ENCODE measurements at places on chromosomes 12 and 14.
A peak's percentile ranks its signal among the peaks of the same experiment; 100 is the strongest.

DNA sequence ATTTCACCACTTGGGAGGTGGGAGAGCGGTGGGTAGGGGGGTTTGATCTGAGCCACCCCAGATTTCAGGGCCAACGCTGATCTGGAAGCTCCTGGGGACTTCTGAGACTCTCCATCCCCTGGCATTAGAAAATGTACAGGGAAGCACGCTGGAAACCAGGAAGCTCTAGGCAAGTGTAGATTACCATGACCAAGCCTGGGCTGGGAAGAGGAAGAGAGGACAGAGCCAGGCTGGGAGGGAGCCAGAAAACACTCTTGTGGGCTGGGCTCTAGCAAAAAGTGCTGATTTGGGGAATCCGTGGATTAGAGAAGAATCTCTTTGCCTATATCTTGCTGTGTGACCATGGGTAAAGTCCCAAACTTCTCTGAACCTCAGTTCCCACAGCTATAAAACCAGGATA, 236.7 kb downstream of the BCL11B start:
- peak; percentile 74 for DNase-seq

GRCh38 chr12:101781834-101782233, 42.6 kb upstream of the SYCP3 start:
- no peak for DNase-seq

DNA sequence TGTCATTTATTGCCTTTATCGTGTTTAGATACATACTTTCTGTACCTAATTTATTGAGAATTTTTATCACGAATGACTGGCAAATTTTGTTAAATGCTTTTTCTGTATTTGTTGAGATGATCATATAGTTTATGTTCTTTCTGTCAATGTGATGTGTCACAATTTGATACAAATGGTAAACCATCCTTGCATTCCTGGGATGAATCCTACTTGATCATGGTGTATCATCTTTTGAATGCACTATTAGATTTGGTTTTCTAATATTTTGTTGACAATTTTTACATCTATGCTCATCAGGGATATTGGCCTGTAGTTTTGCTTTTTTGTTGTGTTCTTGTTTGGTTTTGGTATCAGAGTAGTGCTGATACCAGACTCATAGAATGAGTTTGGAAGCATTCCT, 185.1 kb downstream of the NUBPL start:
- DNase-seq = no peak

DNA sequence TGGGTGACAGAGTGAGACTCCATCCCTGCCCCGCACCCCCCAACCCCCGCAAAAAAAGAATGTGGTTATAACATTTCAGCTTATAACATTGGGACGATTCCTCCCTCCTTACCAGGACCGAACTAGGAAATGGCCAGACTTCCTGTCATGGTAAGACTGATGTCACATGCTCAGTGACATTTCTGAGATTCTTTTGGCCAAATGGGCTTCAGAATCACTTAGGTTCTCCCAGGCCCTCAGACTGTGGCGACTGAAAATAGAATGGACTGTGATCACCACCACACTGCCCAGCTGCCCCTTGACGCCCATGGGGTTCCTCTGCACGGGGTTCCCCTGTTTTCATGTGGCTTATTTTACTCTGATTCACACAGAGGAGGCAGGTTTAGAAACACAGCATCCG, 115.0 kb upstream of the EVL start:
- DNase-seq = no peak

GRCh38 chr14:63933110-63933509, 80.3 kb downstream of the SYNE2 start:
- DNase-seq = no peak

- DNase-seq = no peak
Observed at GRCh38 chr14:105742531-105742848, 216.1 kb downstream of the TMEM121 start.

DNA sequence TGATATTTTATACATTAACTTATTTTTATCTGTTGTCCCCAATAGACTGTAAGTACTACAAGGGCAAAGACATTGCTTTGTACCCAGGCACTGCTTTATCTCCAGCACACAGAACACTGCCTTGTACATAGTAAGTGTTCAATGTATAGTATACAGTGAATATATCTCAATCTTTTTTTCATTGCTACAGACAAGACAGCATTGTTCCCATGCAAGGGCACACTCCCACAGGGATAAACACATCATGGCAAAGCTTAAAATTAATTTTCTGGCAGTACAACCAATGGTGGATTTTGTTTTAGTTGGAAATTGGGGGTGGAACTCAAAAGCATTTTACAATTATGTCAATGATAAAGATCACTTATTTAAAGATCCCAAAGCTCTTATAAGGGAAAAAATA, 112.3 kb upstream of the EEA1 start:
- no peak for DNase-seq

DNA sequence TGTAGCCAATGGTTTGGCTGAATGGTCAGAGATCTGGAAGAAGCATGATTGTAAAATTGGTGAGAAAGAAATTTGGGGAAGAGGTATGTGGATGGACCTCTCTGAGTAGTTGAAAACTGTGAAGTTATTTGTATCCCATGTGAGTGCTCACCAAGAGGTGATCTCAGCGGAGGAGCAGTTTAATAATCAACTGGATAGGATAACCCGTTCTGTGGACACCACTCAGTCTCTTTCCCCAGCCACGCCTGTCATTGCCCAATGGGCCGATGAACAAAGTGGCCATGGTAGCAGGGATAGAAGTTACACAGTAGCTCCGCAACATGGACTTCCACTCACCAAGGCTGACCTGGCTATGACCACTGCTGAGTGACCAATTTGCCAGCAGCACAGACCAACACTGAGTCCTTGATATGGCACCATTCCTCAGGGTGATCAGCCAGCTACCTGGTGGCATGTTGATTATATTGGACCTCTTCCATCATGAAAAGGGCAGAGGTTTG, 257.4 kb upstream of the ATXN7L3B start:
- no peak for DNase-seq

DNA sequence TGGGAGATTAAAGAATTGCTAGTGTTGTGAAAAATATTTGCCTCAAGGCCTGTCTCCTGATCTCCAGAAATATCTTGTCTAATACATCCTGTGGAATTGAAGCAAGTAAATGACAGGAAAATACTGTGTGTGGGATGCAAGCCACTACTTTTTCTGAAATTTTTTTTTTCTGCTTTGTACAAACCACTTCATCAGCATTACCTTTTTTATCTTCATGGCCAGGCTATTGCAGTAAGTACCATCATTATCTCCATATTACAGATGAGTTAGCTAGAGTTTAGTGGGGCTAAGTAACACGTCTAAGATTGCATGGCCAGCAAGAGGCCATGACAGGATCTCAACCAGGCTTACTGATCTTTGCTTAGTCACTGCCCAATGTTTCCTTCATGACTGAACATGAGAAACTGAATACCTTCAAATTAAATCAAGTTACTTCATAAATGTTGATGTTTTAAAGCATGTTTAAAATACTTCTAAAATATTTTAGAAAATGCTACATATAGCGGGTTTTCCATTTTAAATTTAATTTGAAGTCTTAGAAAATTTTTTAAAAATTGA, 273.7 kb downstream of the SLC6A15 start:
- peak; percentile 24 for DNase-seq

DNA sequence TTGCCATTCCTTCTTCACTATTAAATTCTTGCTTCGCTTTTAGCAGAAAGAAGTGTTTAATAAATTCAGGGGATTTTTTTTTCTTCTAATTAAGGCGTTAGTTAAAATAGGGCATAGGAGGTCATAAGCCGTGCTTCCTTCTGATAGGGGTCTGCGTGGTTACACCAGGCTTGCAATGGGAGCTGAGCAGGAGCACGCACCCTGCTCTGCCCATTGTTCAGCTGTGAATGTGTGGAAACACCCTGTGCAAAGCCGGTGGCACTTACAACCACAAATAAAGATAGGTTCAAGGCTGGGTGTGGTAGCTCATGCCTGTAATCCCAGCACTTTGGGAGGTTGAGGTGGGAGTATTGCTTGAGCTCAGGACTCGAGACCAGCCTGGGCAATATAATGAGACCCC, 162.1 kb downstream of the PRKCH start:
- DNase-seq = no peak

- no peak for DNase-seq
Observed at GRCh38 chr12:130070126-130070611, 92.1 kb upstream of the FZD10 start.

- DNase-seq = no peak
Observed at GRCh38 chr12:3036901-3037600, 40.1 kb upstream of the TSPAN9 start.

DNA sequence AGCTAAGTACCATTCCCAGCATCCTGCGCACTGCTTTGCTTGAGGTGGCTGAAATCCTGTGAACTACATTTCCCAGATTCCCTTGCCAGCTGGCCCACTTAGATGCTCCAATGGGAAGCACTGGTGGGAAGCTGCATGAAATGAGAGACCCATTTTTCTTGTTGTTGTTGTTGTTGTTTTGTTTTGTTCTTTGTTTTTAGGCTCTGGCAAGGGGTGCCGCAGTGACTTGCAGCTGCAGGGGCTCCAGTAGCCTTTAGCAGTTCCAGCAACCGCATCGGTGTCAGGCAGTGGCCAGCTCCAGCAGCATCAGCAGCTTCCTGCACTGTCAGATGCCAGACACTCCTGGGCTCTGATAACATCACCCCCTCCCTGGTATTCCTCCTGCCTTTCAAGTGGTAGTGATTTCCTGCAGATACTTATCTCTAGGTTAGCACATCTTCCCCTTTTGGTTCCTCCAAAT, 8.8 kb upstream of the EGLN3 start:
- DNase-seq = no peak

DNA sequence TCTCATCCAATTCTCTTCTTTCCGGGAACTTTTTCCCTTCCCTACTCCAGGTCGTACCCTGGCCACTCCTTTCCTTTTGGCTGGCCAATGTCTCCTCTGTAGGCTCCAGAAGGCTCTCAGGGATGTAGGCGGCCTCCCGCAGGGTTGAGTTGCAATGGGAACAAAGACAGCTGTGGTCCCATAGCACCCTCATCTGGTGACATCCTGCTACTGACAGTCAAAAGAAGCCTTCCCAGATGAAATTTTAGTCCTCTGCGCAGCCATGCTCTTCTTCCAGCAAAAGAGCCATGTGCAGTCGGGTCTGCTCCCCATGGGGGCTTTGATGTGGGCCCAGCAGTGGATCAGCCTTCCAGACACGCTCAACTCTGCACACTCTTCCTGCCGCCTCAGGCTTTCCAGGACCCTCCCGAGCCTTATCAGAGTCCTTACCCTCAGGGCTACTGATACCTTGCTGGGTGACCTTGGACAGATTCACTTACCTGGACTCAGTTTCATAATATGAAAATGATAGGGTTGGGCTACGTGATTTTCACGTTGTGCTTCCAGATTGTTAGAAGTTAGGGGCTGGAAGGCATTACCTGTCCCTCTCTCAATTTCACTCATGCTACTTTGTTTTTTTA, 5.5 kb upstream of the CELA1 start:
- DNase-seq = peak; percentile 61

DNA sequence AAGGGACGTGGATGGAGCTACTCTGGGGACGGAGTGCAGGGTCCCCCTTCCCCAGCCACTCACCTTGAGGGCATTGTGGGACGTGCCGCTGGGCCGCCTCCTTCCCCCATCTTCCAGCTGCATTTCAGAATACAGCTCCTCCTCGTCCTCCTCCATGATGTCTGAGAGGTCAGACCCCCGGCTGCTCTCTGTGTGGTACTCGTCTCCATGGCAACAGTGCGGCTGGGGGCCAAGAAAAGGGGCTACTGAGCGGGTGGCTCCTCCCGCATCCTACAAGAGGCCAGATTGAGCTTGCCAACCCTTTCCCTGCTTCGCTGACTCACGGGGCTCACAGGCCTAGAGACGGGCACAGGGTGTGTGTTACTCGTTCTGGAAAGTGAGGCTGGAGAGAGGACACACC, 90.4 kb downstream of the PIWIL1 start:
- DNase-seq = no peak

- DNase-seq = peak; percentile 33
Observed at GRCh38 chr14:78153064-78153341, 17.2 kb upstream of the NRXN3 start.

- DNase-seq = no peak
Observed at GRCh38 chr12:497501-498160, 37.9 kb downstream of the B4GALNT3 start.

GRCh38 chr12:34286934-34287333, 264.6 kb downstream of the ALG10 start:
- no peak for DNase-seq

DNA sequence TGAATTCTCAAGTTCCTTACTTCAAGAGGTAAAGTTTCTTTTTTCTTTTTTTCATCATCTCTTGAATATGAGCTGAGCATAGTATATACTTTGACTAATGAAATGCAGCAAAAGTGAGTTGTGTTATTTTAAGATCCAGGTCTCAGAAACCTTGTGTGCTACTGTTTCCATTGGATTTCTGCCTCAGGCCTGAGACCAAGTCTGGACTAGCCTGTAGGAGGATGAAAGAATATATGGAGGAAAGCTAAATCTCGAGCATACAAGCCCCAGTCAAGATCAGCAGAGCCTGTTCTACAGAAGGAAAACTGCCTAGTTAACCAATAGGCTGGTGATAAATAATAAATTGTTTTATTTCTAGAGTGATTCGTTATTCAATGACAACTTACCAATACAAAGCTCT, 652.5 kb downstream of the C12orf50 start:
- DNase-seq = no peak

GRCh38 chr14:91830777-91831176, 36.6 kb downstream of the TC2N start:
- DNase-seq = no peak

DNA sequence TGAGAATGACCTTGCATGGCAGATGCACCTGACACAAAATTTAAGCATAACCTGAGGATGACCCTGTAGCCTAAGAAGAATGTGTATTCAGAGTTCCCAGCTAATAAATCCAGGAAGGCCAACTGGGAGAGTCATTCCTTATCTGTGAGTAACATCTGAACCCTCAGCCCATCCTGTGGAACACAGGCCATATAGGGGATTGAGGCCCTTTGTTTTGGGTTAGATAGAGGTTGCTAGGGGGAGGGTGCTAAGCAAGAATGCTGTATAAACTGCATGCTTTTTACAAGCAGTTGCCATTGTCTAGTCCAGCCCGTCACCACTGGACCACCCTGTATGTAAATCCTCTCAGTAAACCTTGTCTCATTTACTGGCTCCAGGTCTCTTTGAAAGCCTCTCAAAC, 77.0 kb downstream of the BICD1 start:
- DNase-seq = peak; percentile 63

- DNase-seq = no peak
Observed at GRCh38 chr14:75495882-75496281, 26.4 kb upstream of the BATF start.

DNA sequence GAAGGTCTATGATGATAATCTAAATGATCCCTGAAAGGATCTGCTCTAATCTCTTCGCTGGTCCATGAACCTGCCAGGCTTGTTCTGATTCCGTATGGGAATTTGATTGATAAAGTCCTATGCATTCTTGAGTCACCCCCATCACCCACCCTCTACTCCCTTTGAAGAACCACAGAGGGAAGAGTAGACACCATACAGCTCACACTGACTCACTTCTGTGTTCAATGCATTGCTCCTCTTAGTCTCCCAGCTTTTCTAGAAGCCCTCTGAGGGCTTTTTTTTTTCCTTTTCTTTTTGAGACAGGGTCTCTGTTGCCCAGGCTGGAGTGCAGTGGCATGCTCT, 18.5 kb upstream of the GPRC5A start:
- peak; percentile 78 for DNase-seq

- DNase-seq = no peak
Observed at GRCh38 chr14:51977075-51977474, 12.3 kb upstream of the RTRAF start.
